Stimulated activated CD4-positive, alpha-beta T cell treated with anti-CD3 and anti-CD28 coated beads, Interleukin-4, amount 100 ng/mL, for 4 hours (primary cell): ENCODE measurements at places on chromosomes 2 and 18.

DNA sequence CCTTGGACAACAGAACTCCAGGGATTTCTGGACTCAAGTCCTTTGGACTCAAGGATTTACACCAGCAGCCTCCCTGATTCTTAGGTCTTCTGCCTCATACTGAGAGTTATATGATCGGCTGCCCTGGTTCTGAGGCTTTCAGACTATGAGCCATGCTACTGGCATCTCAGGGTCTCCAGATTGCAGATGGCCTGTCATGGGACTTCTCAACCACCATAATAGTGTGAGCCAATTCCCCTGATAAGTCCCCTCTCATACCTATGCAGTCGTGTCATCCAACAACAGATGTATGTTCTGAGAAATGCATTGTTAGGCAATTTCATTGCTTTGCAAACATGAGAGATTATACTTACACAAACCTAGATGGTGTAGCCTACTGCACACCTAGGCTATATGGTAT is 61.4 kb upstream of the MSTN start:
- DNase-seq = no peak

GRCh38 chr2:11866358-11867335 is 120.2 kb downstream of the LPIN1 start:
- DNase-seq = no peak

DNA sequence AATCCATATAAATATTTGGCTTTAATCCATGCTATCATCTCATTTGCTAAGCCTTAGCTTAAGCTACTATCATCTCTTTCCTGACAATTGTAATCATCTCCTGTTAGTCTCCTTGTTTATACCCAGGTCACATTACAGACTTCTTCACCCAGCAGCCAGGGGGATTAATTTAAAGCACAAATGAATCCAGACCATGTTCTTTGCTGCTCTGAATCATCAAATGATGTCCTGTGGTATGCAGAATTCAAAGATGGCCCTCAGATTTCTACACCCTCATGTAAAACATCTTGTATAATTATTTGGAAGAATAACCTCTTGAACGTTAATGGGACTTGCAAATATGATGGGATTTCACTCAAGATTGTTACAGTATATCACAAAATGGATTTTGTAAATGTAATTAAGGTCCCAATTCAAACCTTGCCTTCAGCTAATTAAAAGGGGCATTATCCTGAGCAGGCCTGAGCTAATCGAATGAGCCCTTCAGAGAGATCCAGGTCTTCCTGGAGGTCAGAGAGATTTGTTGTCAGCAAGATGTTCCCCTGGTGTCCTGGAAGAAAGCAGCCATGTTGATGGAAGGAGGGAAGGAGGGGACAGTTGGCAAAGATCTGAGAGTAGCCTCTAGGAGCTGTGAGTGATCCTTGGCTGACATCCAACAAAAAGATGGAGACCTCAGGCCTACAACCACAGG is 241.1 kb upstream of the MMADHC start:
- DNase-seq = no peak

DNA sequence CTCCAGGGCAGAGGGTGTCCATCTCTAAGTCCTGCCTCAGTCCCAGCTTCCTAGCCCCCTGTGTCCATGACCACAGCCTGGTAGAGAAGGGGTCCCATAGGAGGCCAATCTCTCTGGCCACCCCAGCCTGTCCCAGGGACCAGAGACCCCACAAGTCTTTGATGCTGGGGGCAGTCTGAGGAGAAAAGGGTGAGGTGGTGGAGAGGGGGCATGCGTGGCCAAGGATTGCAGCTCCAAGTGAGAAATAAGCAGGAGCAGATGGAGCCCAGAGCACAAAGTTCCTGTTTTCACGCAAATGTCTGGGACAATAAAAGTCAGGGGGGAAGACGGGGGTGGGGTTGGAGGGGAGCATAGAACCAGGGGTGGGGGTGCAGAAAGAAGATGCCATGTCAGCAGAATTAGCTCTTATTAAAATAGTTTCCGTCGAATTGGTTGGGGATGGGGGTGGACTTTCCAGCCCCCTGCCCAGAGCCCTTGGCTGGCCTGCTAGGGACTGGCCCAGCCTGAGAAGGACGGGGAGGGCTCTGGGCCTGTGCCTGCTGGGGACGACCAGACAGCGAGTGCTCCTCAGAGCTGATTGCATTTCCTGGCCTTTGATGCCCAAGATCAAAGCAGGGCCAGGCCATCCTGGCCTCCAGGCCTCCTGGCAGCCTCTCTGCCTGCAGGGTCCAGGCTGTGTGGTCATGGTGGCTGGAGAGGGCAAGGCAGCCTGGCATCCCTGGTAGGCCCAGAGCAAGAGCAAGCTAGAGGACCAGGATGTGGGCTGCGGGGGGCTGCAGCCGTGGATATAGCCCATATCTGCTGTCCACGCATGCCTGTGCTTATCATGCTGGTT is 337.1 kb downstream of the DYSF start:
- no peak for DNase-seq

DNA sequence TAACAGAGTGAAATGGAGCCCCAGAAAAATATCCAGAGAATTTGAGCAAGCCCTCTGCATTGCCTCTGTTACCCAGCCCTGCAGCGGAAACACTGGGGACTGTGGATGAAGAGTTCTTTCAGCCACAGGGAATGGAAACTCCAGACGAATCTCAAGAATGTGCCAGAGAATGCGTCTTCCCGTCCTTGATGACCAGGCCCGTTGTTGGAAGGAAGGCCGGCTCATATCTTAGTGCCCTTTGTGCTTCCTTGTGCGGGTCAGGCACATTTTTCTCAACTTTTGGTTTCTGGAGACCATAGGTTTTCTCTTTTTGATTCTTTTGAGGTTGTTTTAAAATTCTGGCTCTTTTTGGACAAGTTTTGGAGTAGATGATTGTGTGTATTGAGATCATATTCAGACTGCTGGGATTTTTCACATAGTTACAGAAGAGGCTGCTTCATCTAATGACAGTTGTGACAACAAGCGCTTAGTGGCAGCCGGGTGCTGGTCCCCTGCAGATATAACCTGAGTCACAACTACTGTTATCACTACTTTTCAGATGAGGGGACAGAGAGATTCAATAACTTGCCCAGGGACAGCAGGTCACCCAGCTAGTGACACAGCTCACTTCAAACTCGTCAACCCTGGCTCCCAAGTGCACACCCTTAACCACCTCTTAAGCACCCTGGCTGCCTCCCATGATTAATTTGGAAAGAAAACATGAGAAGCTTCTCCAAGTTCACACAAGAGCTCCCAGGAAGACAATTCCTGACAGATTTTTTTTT is 15.7 kb downstream of the MAL start:
- no peak for DNase-seq

DNA sequence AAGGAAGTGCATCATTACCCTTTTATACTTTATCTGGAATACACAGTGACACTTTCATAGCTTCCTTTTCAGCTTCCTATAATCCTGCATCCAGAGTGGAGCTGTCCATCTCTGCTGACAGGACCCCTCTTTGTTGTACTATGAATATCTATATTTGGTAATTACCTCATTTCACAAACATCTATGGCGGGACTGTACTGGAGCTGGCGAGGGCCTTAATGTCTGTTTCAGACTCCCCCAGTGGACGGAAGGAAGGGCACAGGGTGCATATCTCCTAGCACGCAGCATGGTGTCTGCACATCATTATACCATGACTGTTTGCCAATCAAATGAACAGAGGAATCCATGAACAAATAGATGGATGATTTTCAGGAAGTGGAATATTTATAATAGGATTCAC is 142.3 kb downstream of the SOX11 start:
- DNase-seq = no peak

DNA sequence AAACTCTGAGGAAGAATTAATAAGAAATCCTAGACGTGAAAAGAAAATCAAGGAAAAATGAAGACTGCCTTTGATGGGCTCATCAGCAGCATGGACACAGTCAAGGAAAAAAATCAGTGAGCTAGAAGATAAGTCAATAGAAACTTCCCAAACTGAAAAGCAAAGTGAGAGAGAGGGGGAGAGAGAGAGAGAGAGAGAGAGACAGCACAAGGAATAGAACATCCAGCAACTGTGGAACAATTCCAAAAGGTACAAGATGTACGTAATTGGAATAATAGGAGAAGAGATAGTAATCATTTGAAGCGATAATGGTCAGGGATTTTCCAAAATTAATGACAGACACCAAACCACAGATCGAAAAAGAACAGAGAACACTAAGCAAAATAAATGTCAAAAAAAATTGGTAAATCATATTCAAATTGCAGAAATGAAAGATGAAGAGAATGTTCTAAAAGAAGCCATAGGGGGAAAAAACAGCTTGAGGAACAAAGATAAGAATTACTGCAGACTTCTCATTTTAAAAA is 54.5 kb downstream of the TBC1D8 start:
- DNase-seq = no peak

DNA sequence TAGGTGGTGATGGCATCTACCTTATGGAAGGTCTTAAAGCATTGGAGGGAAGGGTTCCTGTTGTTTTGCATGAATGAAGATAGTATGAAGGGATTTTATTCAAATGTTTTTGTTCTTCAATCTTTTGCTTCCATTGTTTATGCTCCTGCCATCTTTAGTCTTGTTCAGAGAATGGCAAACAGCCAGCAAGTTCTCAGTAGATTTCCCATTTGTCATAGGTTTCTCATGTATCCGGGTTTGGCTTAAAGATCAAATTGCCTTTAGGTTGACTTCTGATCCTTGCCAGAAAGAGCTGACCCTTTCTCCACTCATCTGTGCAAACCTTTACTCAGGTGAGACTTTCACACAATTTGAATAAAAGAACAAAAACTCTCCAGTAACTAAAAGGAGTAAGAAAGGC is 44.2 kb upstream of the STAT4 start:
- no peak for DNase-seq

DNA sequence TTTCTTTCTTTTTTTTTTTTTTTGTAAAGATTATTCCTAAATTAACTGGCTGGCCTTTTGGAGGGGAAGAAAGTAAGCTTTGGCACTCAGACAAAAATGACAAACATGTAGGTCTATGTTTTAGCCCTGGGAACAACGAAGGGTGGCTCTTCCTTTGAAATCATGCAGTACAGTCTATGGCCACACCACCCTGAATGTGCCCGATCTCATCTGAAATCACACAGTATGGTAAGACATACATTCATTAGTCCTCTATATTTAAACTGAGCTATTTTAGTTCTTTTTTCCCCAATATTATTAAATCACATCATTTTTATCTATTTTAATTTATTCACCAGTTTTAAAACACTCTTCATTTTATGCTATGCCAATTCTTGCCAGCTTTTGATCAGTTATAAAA is 48.2 kb downstream of the PLA2R1 start:
- DNase-seq = no peak

DNA sequence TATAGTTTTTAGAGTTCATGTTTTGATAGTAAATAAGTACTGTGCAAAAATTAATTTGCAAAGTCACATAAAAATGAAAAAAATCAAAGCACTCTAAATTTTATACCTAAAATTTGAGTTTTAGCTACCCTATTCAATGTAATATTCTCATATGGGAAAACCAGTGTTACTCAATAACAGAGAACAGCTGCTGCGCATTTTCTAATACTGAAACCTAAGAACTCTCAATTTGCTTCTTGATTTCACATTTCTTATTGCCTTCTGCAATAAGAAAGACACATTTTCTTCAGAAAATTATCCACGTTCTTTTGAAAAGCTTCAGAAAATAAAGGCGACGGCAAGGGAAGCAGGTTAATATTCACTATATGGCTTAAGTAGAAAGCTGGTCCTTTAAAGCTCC is 199.1 kb upstream of the CCDC150 start:
- no peak for DNase-seq

DNA sequence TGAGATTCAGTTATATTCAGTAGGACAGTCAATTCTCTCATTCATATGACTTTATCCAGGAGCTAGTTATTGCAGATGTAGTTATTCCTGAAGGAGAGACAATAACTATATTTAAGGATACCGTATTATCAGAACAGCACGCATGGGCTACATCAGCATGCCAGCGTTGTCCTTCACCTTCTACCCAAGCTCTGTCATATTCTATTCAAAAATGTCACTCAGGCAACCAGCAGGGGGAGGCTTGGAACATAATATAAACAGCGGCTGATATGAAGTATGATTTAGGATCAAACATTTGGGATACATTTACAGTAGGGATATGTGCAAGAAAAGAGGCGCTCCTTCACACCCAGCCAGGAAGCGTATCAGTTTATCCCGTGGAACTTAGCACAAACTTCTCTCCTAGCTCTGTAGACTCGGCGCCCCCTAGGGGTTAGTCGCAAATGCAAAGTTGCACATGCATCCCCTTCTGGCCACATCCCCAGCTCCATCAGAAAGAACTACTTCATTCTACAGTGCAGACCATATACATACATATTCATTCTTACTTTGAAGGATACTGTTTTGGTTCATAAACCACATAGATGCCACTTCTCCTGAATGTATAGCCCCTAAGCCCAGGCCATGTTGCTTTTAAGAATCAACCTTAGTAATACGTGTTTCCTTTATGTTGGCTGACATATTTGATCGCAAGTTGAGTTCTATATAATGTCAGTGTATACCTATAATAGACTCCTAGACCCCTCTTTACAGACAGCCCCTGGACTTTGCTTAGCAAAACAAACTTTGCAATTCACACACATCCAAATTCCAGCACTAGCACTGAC is 759.4 kb downstream of the ADCYAP1 start:
- DNase-seq = peak; percentile 6

- DNase-seq = no peak
Observed at GRCh38 chr2:58428096-58429013, 187.2 kb upstream of the FANCL start.

GRCh38 chr2:55003706-55004639 is 46.3 kb downstream of the RTN4 start:
- no peak for DNase-seq

GRCh38 chr2:166627893-166628292 is 133.8 kb upstream of the SCN7A start:
- DNase-seq = no peak

- peak; percentile 80 for DNase-seq
Observed at GRCh38 chr2:84939426-84940087, 31.4 kb upstream of the KCMF1 start.

DNA sequence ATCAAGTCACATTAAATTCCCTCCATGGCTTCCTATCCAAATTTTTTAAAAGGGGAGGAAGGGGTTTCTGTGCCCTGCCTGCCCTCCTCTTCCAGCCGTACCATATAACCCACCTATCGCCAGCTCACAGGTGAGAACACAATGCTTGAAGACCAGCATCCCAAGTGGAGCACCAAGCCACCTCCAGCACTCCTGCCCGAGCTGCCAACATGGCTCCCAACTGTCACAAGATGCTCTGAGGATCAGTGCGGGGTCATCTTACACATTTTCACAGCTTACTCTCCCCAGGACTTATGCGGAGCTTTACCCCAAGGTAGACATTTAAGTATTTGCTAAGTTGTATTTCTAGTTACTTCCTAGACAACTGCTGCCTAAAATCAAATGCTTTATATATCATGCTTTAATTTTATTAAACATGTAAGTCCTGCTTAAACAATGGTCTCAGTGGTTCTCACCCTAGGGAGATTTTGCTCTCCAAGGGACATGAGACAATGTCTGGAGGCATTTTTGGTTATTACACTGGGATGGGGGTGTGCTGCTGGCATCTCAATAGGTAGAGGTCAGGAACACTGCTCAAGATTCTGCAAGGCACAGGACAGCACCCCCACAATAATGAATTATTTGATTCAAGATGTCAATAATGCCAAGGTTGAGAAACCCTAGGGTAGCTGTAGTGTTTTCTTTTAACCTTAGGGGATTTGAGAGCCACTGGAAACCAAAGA is 45.8 kb downstream of the SF3B1 start:
- DNase-seq = no peak
